ENCODE measurements at places on chromosomes 2 and 18. TPM values are rescaled to one million over a fixed set of nuclear protein-coding genes. Genes with fewer than 3 reads are reported as not detected.

FAM98A gene
- 79.2 TPM for total RNA-seq

DNA sequence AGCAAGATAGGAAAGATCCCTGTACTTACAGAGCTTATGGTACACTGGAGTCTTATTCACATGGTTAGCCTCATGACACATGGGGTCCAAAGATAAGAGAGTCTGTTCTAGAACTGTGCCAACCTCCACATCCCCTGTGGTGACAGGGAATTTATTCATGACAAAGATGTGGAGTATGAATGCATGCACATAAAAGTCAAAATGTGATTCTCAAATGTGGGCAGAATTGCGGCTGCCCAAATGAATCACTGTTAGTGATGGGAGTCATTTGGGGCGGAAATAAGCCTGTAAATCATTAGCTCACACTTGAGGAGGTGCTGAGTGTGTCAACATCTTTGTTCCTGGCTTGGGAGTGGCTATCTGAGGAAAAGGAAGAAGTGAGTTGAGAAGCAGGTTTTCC lies 560.6 kb downstream of the SLC4A3 start:
- no peak for DNase-seq

DNA sequence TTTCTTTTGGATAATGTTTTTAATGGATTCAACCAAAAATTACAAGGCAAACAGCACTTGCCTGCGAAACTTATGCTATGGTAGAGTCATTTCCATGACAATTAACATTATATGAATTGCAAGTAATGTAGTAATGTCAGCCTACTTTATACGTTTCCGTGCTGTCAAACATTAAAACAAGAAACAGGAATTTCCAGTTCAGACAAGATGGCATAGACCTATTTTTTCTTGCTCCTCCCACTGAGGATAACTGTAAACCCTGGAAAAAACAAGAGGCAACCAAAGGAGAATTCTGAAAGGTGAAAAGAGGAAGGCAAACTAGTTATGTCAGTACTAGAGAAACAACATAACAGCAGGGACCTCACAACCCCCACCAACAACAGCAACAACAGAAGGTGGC lies 170.7 kb downstream of the DIS3L2 start:
- no peak for DNase-seq

- no peak for DNase-seq
These were observed 12.7 kb downstream of the SALL3 start for GRCh38 chr18:78992041-78993011.

- DNase-seq = no peak
These were observed 22.1 kb upstream of the COL6A3 start for GRCh38 chr2:237435844-237436587.

DNA sequence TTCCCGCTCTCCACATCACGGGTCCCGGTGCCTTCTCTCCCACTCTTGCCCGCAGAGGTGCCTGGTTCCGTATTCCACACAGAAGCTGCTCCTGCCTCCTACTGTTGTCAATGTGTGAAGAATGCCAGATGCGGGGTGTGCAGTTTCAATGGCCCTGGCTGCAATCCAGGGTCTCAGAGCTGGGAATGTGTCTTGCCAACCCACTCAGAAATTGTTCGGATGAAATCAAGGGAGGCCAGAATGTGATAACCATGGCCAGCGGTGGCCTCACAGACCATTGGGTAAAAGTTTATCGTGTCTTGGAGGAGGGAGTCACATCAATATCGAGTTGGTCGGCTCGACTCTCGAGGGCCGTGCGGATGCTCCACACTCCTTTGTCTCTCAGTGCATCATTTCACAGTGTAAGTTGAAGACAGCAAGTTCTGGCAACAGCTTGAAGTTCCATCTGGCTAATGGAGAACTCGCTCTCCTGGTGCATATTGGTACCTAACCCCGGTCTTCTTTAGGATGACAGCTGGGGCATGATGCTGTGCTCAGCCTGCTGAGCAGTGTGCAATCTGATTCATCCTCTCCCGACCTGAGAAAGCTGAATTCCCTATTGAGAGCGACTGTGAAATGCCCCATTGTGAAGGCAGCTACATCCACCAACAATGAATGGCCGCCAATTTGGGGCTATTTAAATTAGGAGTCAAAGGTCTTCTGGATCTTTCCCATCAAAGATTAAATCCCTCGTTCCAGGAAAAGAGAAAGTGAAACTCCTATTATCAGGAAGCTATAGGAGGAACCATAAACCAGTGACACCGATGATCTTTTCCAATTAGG lies 389.0 kb downstream of the SOX11 start:
- no peak for DNase-seq

DNA sequence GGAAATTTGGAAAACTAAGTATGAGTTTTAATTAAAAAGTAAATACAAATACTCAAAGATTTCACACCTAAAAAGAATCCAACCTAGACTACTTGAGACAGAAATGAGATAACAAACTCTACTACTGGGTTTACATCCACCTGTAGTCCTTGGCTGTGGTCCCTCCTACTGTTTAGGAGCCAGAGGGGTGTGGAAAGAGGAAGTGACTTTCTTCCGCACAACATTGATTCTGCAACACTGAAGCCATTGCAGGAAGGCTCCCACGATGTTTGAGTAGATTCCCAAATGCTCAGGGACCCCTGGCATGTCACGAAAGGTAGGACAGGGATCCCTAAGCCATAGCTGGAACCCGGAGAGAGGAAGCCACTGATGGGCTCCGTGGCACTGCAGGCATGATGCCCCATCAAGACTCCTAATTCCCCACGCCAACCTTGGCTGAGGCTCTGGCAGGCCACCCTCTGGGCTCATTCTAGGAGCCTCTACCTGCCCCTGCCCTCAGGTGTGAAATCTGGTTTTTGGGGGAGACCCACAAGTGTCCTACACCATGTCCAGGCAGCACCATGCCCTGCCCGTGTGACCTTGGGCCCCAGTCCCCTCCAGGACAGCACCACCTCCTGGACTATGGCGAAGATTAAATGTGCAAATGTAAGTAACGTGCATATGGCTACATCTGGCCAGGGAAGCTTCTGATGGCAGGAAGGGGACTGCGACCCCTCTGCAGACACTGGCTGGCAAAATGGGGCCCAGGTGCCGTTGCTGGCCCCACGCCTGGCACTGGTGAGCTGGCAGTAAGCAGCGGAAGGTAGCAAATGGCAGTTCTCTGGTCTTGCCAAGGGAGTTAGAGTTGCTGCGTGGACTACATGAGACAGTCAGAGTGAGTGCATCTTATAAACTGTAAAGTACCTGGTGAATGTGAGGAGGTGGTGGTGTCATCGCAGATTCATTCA lies 38.2 kb upstream of the MAL start:
- DNase-seq = no peak

All from activated CD4-positive, alpha-beta T cell treated with anti-CD3 and anti-CD28 coated beads, Interleukin-2, amount 10 ng/mL, durations not matched to agents 24 days and 14 days (primary cell).